ENCODE measurements at places on chromosomes 12 and 14.

DNA sequence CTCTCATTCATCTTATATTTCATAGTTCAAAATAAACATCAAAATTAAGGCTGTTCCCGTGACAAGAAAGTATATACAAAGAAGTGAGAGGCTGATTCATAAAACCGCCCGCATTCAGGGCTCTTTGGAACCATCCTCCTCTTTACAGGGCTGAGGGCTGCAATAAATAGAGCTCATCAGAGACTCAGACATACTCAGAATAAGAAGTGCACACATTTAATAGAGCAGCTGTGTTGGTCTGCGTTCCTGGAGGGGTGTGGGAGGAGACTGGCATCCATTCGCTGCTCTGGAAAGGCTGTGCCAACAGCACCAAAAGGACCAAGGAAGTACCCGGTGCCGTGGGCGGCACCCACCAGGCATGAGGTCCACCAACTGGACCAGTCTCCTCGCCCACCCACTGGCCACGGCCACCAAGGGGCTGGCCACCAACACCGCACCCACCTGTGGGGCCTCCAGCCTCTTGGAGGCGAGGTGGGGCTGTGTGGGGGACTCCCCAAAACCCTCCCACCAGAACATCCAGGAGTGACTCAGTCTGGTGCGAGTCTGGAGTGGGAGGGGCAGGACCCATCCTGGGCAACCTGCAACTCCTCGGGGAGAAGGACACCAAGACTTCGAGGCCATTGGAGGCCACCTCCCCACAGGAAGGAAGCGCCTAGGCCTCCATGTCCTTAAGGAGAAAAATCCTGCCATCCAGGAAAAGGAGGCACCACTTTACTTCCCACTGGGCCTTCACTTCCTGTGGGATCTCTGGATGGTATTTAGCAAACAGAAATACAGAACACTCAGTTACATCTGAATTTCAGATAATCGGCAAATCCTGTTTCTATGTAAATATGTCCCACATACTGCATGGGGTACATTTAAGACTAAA lies 32.7 kb downstream of the VCPKMT start:
- DNase-seq = peak; percentile 50

GRCh38 chr14:53925201-53925766 lies 31.3 kb downstream of the BMP4 start:
- no peak for DNase-seq

DNA sequence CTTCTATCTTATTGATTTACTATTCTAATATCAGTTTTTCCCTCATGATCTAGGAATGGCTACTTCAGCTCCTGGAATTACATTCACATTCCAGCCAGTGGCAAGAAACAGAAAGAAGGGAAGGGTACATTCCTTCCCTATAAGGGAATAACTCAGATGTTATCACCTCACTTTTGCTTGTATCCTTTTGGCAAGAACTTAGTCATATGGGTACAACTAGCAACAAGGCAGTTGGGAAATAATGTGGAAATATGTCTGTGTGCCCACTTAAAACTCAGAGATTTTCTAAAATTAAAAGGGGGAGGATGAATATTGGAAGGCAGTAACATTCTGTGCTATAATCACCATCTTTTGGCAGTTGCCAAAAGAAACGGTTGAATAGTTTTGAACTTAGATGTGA lies 85.6 kb downstream of the MSRB3 start:
- no peak for DNase-seq

DNA sequence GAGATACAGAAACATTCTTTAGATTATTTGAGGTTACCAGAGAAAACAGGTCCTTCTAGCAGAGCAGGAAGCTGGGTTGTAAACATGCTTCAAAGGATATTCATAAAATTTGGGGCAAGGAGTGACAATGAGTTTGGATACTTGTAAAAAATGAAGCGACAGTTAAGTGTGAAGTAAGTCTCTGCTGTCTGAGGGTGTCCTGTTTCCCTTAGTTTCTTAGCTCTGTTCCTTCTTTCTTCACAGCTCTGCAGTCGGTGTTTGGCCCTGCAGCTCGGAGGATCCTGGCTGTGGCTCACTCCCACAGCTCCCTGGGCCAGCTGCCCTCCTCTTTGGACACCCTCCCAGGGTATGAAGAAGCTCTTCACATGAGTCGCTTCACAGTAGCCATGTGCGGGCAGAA lies 10.8 kb downstream of the TMEM52B start:
- no peak for DNase-seq

Measured in stimulated activated CD4-positive, alpha-beta T cell treated with anti-CD3 and anti-CD28 coated beads, Interleukin-2, amount 100 ng/mL, for 48 hours (primary cell).